Islet precursor cell (in vitro differentiated cells): ENCODE measurements at places on chromosomes 1 and 21.

- no peak for DNase-seq
These were observed 17.2 kb downstream of the HENMT1 start for GRCh38 chr1:108643492-108644335.

DNA sequence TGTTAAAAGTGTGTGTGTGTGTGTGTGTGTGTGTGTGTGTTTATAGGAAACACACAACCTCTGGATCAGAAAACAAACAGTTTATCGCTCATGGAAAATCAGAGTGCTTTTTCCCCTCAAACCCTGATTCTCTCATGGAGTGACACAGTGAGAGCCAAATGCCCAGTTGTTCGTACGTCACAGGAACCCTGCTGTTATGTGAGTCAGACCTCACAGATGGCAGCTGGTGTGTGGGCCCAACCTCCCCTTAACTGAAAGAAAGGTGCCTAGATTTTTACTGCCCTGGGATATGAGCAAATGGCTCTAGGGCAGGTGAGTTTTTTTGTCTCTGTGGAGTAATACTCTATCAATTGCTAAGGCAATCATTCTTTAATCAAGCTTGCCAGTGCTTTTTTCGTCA, 1788.1 kb downstream of the BRINP3 start:
- no peak for DNase-seq

DNA sequence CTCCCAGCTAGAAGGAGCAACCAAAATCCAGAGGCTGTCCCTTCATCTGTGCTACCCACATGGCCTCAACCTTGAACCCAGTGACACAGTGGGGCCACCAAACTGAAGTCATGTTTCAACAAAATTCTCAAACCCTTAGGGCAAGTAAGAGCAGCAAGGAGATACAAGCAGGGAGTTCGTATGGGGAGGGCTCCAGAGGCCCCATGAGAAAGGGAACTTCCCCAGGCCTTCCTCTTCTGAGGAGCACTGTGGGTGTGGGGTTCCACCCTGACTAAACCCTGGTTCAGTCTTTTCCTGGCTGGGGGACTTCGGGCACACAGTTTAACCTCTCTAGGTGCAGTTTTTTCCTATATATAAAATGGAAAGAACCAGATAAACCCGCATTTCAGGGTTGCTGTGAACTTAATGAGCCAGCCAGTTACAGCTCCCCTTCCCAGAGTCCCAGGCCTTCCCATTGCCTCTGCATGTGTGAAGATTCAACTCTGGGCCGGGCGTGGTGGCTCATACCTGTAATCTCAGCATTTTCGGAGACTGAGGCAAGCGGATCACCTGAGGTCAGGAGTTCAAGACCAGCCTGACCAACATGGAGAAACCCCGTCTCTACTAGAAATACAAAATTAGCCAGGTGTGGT, 8.0 kb upstream of the THEMIS2 start:
- DNase-seq: no peak

GRCh38 chr1:64745181-64745985, 508 bp downstream of the RAVER2 start:
- DNase-seq: peak; percentile 57

GRCh38 chr1:61056573-61057439, 25.6 kb upstream of the NFIA start:
- DNase-seq: peak; percentile 64

GRCh38 chr1:67601539-67601938, 83.5 kb upstream of the GADD45A start:
- peak; percentile 82 for DNase-seq

DNA sequence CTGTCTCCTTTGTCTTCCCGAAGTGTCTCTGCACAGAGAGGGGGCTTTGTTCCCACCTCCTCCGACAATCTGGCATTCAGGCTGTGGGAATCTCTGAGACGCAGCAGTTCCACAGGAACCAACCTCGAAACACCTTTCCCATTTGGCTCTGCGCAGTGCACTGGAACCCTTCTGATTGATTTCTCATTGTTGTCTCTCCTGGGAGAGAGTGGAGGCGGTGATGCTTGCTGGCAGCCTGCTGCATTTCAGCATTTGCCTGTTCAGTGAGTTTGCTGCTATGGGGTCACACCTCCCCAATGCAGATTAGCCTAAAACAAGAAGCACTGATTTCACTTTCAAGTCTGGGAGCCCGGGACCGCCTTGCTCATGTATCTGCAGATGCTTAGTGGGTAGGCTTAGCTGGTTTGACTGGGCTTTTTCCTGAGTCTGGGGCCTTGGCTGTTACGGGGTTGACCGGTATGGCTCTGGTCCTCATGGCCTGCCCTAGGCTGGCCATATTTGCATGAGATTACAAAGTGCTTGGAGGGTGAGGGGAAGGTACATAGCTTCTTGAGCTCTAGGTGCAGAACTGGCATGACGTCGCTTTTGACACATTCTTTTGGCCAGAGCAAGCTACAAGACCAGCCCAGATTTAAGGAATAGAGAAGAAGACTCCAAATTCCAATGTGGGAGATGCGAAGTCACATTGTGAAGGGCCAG, 695.3 kb downstream of the PTPRU start:
- peak; percentile 64 for DNase-seq

DNA sequence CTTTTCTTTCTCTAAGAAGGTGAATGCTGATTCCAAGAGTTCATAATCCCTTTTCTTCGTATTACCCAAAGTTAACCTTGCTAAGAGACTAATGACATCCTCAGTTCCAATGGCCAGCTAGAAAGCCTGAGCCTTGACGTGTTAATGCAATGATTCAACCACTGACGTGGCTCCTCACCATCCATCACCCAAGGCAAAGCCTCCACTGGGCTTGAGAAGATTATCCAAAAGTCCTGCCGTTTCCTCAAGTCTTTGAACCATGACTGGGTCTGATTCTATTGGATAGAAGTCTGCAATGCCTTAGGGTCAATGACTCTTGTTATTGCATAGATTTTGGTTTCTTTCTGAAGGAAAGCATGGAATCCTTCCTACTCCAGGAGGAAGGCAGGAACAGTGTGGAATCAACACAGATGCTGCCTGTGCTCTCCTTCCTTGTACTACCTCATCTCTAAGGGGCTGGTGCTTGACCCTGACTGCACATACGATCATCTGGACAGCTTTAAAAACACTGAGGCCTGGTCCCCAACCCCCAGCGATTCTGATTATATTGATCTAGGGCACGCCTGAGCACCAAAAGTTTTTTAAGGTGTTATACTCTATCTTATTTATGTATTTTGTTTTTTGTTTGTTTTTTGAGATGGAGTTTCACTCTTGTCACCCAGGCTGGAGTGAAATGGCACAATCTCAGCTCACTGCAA, 69.3 kb upstream of the ANGPTL1 start:
- no peak for DNase-seq

DNA sequence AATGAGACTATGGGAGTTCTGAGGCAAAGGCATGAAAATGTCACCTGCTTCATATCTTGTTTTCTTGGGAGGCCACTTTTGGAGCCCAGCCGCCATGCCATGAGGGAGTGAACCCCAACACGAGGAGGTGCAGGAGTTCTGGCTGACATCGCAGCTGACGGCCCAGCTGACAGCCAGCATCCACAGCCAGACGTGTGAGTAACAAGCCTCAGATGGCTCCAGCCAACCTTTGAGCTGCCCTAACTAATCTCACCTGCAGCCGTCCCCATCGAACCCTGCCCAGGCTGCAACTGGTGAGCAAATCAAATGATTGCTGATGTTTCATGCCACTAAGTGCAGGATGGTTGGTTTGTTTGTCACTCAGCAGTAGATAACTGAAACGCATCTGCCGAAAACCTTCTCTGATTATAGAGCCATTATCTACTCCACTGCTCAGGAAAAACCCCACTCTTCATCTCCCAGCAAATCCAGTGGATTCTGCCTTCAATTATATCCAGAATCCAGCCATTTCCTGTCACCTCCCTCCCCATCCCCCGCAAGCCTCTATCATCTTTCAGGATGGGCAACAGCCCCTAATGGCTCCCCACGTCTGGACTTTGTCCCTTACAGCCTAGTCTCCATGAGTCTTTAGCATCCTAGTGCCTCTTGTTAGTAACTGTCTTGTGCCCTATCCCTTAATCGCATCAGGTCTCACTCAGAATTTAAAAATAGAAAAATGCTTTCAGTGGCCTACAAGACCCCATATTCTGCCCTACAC, 18.5 kb upstream of the RAB4A start:
- no peak for DNase-seq

GRCh38 chr1:170634824-170635410, 29.0 kb upstream of the PRRX1 start:
- DNase-seq: no peak

DNA sequence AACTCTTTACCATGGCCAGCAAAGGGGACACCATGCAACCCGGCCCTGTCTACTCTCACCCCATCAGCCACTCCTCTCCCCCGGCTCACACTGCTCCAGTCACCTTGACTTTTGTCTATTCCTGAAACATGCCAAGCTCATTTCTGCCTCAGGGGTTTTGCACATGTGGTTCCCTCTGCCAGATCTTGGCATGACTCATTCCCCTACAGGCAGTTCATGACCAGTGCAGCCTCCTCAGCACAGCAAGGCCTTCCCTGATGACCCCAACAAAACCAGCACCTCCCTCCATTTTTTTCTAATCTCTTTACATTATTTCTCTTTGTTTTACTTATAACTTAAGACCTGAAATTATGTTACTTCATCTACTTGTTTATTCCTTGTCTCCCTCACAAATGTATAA, 58.6 kb upstream of the GJB5 start:
- DNase-seq: peak; percentile 71

- DNase-seq: no peak
These were observed 385.4 kb downstream of the BRINP2 start for GRCh38 chr1:177556163-177556562.

GRCh38 chr1:229069176-229069575, 201.7 kb upstream of the RAB4A start:
- no peak for DNase-seq

GRCh38 chr1:179206812-179207211, 22.7 kb downstream of the ABL2 start:
- DNase-seq: no peak

DNA sequence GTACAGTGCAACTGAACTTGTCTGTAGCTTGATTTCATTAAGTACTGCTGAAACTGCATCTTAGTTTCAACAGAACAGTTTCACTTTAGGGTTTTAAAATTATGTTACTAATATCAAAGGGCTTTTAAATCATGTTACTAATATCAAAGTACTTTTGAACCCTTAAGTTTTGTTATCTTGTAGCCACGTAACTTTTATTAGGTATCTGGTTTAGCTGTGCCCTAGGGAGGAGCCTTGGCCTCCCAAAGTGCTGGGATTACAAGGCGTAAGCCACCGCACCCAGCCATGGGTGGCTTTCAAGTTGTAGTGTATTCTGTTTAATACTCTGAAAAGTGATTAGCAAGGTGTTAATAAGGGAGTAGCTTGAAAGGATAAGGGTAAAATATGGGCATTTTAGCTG, 2.0 kb downstream of the KDM4A start:
- DNase-seq: no peak

DNA sequence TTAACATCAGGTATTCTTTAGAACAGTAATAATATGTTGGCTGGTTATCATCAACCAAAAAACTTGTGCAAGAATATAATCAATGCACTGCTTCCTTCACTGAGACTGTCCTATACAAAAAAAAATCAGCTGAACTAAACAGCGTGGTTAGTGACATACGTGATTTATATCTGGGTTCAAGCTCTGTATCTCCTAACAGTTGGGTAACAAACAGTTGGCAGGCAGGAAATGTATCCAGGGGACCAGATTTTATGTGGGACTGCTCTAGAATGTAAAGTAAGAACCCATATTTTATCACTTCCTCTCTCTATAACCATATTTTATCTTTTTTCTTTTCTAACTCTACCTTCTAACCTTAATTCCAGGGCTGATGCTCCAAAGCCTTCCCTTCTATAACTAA, 8.0 kb downstream of the ACBD6 start:
- no peak for DNase-seq

DNA sequence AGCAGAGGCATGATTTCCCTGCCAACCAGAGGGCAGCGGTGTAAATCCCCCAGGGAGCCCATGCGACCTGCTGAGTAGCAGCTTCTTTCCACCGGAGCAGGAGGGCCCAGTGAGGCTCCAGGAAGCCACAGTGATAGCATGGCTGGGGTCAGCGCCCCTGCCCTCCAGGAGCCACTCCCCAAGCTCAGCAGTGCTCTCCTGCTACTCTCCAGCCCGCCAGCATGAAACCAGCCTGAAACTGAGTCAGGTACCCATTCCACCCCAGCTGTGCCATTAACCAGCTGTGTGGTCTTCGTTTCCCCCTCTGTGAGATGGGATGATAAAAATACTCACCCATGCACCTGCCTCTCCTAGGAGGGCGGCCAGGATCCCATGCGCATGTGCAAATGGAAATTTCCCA, 123.8 kb upstream of the TMEM51 start:
- no peak for DNase-seq

GRCh38 chr1:237270353-237270752, 228.4 kb downstream of the RYR2 start:
- DNase-seq: no peak

GRCh38 chr1:194447636-194448035, 1261.2 kb upstream of the B3GALT2 start:
- no peak for DNase-seq

- DNase-seq: no peak
These were observed 33.9 kb upstream of the GPR25 start for GRCh38 chr1:200838676-200839445.

GRCh38 chr1:61334718-61335589, 252.6 kb downstream of the NFIA start:
- DNase-seq: no peak

- no peak for DNase-seq
These were observed 27.3 kb upstream of the GOLT1A start for GRCh38 chr1:204241050-204241449.

DNA sequence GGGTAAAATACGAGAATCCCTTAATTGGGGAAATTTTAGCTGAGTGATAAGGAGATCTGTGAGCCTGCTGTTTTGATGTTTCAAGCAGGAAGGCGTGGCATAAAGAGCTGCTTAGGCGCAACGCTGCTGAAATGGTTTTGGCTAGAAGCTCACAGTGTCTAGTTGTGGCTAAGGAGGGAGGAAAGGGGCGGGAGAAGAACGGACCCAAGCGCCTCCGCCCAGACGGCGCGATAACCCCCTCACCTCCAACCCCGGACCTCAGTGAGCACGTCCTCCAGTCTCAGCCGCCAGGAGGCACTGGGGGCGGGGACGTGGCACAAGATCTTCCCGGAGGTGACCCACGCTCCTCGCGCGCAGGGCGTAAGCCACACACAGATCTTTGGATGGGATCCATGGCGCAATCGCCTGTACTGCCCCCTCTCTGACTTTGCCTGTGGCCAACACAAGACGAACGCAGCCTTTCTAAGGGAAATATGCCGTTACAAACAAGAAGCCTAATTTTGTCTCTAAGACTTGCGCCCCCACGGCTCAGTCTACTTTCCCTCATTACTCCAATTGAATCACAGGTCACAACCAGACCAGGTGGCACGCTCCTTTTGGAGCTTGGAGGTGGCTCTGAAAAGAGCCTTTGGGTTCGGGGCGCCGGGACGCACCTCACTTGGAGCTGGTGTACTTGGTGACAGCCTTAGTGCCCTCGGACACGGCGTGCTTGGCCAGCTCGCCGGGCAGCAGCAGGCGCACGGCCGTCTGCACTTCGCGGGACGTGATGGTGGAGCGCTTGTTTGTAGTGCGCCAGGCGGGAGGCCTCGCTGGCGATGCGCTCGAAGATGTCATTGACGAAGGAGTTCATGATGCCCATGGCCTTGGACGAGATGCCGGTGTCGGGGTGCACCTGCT, 23.4 kb upstream of the RNF187 start:
- peak; percentile 87 for DNase-seq
